Mammary epithelial cell (primary cell): ENCODE measurements at places on chromosomes 16 and 17.

GRCh38 chr17:76237859-76238313 is 2.4 kb downstream of the RNF157 start:
- DNase-seq: no peak

DNA sequence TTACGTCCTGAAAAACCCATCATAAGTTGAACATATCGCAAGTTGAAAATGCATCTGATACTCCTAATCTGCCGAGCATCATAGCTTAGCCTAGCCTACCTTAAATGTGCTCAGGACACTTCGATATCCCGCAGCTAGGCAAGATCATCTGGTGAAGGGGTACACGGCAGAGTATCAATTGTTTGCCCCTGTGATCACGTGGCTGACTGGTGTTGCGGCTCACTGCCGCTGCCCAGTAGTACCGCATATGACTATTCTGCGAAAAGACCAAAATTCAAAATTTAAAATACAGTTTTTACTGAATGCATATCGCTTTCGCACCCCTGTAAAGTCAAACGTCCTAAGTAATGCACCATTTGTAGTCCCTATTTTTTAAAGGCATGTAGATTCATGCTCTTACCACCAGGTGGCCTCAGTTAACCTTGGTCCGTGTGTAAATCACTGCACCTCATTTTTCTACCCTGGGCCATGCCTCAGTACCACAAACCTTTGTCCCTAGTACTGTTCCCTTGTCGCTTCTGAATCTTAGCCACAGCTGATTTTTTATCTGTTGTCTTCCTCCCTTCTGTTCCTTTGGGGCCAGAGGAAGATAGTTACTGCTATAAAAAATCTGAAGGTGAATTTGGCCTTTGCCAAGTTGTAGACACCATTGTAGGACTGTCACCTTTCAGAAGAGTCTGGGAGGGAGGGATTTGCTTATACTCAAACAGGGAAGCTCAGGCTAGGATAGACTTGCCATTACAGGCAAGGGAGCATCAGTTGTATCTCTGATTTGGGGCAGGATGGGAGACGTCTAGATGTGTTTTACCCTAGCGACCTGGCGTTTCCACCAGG is 34.4 kb downstream of the WWP2 start:
- DNase-seq: peak; percentile 49

- no peak for DNase-seq
Measured at GRCh38 chr17:56108811-56109284, 44.4 kb upstream of the ANKFN1 start.

- no peak for DNase-seq
Measured at GRCh38 chr16:56637814-56638750, at the start of gene MT1A. MT1A (plus strand) TSS chr16:56638666; CDS start chr16:56638739, 73 bp downstream.

- no peak for DNase-seq
Measured at GRCh38 chr16:48383009-48383876, 2.0 kb downstream of the SIAH1 start.

DNA sequence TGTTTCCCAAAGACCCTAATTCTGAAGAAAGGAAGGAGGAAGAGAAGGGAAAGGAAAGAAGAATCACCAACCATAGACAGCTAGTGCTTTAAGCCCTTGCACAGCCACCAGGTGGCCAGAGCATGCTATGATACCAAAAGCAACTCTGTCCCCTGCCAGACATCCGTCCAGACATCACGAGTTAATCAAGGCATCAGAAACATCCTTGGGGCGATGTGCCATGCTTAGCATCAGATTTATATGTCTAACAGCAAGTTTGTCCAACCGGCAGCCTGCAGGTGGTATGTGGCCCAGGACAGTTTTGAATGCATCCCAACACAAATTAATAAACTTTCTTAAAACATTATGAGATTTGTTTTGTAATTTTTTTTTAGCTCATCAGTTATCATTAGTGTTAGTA is 2.9 kb upstream of the CRYBA1 start:
- peak; percentile 16 for DNase-seq

DNA sequence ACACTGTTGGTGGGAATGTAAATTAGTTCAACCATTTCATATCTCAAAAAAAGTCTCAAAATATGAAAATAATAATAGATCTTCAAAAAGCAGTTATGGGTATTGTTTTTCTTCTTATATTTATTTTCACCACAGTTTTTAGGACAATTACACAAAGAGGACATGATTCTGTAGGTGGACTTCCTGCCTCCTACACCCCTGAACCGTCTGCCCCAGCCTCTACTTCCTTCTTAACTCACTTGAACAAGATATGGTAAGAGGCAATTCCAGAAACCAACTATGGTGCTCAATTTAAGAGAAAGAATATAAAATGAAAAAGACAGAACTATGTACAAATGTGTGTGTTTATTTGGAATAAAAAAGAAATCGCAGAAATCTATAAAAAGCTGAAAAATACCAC is 74.1 kb upstream of the MON1B start:
- DNase-seq: no peak

GRCh38 chr17:71503710-71504465 is 616.9 kb upstream of the SOX9 start:
- no peak for DNase-seq

- no peak for DNase-seq
Measured at GRCh38 chr17:41167561-41167960, 460 bp downstream of the KRTAP4-3 start.

- DNase-seq: peak; percentile 20
Measured at GRCh38 chr17:8753976-8754440, 4.3 kb downstream of the SPDYE4 start.

DNA sequence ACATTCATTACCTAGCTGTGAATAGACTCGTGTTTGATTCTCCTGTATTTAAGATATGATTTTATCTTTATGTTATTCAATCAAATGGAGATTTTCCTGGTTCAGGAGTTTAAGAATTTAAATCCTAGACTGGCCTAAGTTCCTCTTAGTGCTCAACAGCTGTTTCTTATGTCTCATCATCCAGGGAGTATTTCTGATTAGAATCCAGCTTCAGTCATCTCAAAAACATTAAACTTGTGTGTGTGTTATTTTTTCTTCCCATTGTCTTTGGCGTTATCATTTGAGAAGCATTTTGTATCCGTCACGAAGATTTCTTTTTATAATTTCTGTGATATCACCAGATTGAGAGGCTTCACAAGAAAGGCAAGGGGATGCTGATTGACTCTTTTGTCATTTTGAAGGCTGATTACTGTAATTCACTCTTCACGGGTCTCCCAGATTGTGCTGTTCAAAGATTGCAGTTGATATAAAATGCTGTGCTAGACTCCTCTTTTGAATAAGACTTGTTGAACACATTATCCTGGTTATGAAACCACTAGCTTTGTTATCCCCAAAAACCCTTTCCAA is 204.8 kb downstream of the CDH8 start:
- DNase-seq: no peak

GRCh38 chr17:30296499-30297080 is 4.8 kb upstream of the BLMH start:
- no peak for DNase-seq

GRCh38 chr17:77167472-77168306 is 26.9 kb downstream of the SEC14L1 start:
- DNase-seq: no peak

- DNase-seq: no peak
Measured at GRCh38 chr16:83494459-83494858, 313.3 kb upstream of the HSBP1 start.

DNA sequence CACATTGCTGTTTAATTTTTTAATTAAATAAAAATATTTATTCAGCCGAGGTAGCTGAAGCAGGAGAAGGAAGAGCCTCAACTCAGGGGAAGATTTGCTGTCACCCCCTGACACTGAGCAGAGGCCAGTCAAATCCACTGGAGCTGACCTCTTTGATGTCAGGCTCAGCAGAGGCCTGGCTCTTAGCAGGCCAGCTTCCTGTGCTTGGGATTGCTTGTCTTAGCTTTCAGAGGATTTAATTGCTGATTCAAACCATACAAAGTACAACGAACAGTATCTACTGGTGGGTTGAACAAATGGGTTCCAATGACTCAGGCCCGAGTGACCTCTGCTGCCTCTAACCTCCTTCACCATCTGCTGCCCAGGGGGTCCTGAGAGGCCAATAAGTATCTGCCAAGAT is 417.0 kb upstream of the HSBP1 start:
- DNase-seq: no peak

GRCh38 chr16:2787406-2787805 is at the start of gene PRSS33:
PRSS33 (minus strand) TSS chr16:2787560; CDS start chr16:2786547, 1,013 bp downstream.
- DNase-seq: no peak

DNA sequence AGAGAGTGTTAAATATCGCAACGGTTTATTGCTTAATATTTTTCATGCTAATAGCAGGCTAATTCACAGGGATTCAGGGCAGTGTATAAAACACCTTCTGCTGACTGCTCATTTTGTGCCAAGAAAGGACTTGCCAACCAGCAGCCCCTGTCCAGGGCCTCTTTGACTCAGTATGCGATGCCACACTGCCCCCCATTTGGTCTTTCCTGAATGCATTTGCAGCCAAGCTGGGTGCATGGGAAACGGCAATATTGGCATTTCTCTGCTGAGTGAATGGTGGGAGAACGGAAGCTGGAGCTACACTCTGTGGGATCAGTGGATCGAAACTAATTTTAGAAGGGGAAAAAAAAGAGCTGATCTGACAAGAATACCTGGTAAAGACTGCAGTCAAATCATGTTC is 152.9 kb upstream of the C16orf82 start:
- DNase-seq: no peak

DNA sequence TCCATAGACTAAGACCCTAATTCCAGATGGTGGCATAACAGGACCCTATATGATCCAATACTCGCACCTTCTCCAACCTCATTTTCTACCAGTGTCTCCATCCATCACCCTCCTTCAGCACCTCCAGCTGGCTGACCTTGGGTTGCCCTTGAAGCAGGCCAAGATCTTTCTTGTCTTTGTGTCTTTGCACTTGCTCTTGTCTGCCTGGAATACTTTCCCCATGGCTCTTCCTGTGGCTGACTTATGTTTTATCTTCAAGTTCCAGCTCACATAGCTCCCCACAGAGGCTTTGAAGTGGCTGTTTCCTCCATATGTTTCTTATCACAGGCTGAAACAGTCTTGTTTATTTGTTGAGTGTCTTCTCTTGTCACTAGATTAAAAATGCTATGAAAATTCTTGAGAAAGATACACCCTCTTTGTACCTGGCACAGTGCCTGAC is 29.6 kb upstream of the MMD start:
- DNase-seq: no peak

GRCh38 chr16:26665166-26665939 is 401.4 kb upstream of the C16orf82 start:
- no peak for DNase-seq

- no peak for DNase-seq
Measured at GRCh38 chr17:62657145-62657665, 29.7 kb downstream of the MRC2 start.

DNA sequence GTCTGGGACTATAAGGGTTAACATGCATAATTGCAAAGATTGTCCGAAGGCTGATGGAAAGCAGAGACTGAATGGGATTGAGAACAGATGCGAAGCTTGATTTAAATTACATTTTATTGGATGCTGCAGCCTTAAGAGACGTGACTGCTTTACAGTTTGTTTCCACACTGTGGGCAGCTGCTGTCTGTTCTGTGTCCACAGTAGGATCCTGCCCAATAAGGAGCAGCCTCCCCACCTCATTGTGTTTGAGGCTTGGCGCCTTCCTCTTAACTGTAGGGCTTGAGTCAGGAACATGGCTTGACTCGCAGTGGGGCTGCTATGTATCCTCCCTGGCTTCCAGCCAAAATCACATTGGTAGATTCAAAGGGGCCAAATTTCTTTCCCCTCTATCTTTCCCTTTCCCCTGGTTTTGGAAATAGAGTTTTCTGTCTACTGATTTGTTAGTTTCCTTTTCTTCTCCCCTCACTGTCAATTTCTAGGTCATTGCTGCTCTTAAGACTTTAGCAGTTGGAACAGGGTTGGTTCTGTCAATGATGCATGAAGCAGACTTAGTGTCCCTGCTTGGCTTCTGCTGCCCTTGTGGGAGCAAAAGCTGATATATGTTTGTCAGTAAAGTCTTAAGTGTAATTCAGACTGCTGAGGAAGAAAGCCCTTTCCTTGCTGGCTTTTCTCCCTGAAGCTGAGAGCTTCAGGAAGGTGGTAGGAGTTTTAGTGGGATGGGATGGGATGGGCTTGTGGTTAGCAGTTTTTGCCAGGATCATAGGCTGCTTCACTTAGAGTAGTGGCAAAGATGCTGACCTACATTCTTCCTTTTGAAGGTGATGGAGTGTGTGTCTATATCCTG is 5.0 kb upstream of the RARA start:
- no peak for DNase-seq

DNA sequence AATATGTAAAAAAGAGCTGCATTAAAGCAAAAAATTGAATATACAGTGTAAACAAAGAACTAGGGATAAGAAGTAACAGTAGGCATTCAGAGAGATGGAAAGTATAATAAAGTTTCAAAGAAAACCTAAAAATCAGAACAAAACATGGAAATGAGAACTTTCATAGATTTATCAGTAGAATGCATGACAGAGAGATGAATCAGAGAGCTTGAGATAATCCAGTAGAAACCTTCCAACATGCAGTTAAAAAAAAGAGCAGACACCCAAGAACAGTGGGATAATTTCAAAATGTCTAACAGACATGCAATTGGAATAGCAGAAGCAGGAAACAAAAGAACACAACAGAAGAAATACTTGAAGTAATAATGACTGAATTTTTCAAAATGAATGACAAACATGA is 1384.2 kb downstream of the CDH11 start:
- no peak for DNase-seq

DNA sequence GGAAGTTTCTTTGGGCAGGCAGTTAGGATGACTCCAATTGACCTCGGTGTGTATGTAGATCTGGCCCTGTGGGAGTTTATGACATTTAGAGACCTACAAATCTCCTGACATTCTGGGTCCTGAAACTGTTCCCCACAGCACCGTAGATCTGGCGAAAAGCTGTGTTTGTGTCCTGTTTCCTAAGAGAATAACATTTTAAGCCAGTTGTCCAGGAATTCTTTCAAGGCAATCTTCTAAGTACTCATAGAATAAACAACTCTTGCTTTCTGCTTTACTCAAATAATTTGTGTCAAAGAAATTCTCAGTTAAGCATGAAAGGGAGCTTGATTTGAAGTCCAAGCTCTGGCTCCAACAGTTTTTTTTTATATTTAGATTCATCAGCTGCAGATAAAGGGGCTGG is 78.5 kb upstream of the ELAC2 start:
- DNase-seq: no peak

DNA sequence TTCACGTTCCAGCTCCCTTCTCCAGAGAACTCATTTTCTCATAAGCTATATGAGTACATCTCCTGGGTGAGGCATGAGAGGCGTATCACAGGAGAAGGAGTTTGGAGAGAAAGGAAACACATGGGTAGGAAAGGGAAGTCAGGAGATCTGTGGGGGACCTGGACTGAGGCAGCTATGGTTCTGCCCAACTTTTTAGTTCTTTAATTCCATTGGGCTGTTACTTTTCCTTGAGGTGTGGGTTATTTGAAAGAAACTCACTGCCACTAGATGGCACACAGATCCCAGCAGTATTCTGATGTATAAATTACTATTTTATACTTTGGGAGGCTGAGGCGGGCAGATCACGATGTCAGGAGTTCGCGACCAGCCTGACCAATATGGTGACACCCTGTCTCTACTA is 63.6 kb downstream of the NUP93 start:
- DNase-seq: peak; percentile 8

- no peak for DNase-seq
Measured at GRCh38 chr17:49875685-49876084, 27.8 kb upstream of the TAC4 start.
